Regular cardiac myocyte (primary cell): ENCODE measurements at places on chromosomes 6 and 20. TPM values are rescaled to one million over a fixed set of nuclear protein-coding genes. Genes with fewer than 3 reads are reported as not detected.

NR2E1 gene
- not detected in 2 replicates for total RNA-seq

TTK gene
- 6.2 and 37.6 TPM in 2 replicates for total RNA-seq

BMP7 gene
- total RNA-seq, result not detected in 2 replicates

FABP7 gene
- not detected in 2 replicates for total RNA-seq

TNXB gene
- 3.6 and 10.4 TPM in 2 replicates for total RNA-seq
